ENCODE measurements at places on chromosomes 4 and X.
A peak's percentile ranks its signal among the peaks of the same experiment; 100 is the strongest.

GRCh38 chr4:55447831-55448230, 52.1 kb downstream of the TMEM165 start:
- peak; percentile 53 for DNase-seq

GRCh38 chr4:54587107-54587891, 70.5 kb upstream of the KIT start:
- DNase-seq, result peak; percentile 51

- no peak for DNase-seq
These were observed 117.9 kb downstream of the CEP44 start for GRCh38 chr4:174401471-174402130.

DNA sequence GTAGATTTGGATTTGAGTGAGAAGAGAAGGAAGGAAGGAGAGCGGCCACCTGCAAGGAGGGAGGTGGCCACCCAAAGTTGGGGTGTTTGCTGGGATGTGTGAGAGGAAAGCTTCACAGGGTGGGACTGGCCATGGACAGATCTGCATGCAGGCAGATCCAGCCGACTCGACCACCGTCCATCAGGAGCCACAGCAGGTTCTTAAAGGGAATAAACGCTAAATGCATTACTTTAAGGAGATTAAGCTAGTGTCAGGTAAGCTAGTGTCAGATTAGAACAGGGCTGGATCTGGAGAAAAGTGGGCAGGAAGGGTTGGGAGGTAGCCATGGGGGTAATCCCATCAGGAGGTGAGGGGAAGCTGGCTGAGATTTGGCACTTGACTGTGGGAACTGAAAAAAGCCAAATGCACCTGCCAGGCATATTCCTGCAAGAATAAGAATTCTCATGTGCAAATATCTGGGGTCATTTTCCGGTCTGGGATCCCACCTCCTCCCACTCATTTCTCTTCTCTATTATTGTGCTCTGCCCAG, 79.6 kb downstream of the MGST2 start:
- DNase-seq, result no peak

GRCh38 chr4:186726426-186727168, 2.9 kb upstream of the FAT1 start:
- peak; percentile 91 for DNase-seq

DNA sequence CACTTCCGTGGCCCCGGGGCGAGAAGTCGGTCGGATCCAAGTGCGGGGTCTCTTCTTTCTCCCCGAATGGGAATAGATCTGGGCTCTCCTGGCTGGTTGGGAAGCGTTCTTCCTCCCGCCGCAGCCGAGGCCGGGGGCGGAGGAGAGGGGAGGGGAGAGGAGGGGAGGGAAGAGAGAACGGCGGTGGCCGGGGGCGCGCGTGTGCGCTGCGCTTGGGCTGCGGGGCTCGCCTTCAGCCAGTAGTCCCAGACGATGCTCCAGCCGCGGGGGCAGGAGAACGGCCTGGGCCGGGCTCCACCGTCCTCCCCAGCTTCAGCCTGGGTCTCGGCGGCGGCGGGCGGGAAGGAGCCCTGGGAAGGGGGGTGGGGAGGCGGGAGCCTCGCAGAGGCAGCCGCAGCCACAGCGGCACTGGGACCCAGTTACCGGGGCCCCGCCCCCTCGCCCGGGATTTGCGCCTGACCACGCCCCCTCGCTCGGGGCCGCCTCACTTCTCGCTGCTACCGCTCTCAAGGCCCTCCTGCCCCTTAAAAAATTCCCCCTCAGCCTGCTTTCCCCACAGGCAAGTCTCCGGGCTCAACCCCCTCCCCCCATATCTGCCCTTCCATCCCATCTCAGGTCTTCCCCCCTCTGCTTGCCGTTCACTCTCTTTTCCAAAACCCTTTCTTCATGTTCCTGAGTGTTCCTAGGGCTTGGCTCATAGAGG, at the start of gene FGD1:
Gene FGD1 (minus strand): TSS at position 421 of the 703 bp plus-strand sequence. CDS start 802 bp downstream, outside the sequence.
- peak; percentile 70 for DNase-seq

DNA sequence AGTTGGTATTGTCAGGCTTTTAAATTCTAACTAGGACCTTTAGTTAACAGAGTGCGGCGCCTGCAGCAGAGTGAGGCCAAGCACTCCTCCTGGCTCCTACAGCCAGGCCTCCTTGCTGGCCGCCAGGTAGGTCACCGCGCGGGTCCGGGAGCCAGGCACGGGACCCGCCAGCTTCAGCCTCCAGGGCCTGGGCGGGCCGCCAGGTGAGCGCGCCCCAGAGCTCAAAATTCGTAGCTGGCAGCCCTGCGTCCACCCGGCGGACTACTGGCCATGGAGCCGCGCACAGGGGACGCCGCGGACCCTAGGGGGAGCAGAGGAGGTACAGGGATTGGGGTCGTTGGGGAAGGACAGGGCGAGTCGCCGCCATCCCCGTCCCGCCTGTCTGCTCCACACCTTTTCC, at the start of gene MAGIX:
Gene MAGIX (plus strand): TSS at position 139 of the 400 bp plus-strand sequence. CDS start 132 bp downstream, at position 271.
- no peak for DNase-seq

DNA sequence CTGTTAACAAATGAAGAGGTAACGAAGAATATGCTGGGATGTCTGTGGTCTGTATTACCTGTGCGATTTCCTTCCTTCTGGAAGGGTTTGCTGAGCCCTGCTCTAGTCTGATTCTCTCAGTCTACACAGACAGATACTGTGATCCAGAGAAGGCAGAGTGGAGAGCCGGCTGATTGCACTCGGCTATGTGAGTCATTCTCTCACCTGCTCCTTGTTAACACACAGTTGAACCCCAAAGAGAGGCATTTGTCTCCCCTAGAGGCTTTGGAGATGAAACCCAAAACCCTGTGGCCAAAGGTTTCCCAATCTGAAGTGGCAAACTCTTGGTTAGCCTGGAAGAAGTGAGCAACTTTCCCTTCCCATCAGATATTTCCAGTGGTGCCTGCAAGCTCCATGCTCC, 78.1 kb upstream of the GPC4 start:
- DNase-seq, result no peak

GRCh38 chrX:1153940-1154339, 58.5 kb downstream of the CRLF2 start:
- peak; percentile 85 for DNase-seq

DNA sequence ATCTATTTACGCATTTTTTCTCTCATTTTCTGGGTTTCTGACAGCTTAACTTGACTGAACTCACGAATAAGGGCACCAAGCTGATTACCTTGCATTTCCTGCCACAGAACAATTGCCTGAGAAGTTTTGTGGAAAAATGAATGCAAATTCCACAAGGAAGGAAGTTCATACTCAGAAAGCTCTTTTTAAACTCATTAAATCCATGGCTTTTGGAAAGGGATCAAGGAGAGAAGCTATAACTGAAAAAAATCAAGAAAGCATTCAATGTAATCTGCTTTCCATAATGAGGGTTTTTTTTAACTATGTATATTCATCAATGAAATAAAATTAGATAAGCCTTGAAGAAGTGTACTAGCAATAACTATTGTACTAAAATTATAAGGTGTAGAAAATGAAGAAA, 252.5 kb downstream of the GPM6A start:
- no peak for DNase-seq

DNA sequence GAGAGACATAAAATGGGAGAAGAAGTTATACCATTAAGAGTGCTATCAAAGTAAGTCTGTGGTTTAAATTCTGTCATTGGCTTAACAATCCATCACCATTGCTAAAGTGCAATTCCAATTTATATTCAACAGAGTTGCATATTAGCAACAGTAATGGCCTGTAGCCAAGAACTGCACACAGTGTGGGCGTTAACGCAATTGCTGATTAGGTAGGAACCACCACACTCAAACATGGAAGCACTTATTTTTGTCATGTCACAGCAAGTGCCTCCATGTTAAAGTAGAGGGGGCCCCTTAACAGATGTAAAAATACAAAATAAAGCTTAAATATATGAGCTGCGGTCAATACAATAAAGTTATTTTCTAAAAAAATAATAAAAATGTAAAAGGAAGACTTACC, 10.8 kb downstream of the LARP7 start:
- DNase-seq, result no peak

Measured in EH (cell line).